ENCODE measurements at places on chromosomes 5 and 9.

- no peak for DNase-seq
Measured at GRCh38 chr9:1554081-1555035, 460.8 kb upstream of the SMARCA2 start.

DNA sequence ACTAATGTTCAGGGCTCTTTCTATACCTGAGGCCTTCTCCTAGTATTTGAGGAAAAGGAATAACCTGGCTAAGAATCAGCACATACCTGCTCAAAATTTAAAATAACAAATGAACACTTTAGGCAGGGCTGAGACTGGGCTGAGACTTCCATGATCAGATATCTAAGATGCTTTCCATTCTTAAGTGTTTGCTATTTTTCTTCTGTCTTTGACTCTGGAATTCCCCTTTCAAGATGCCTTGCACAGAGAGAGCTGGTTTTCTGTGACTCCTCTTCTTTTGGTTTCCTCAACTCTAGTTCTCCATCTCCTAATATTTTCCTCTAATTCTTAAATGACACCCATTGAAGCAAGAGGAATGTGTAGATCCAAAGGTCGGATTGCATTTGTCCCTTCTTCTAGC, 61.1 kb downstream of the DPYSL3 start:
- DNase-seq: no peak

- no peak for DNase-seq
Measured at GRCh38 chr5:54186912-54187445, 123.4 kb downstream of the ARL15 start.

GRCh38 chr9:69249337-69249736, 75.3 kb downstream of the TJP2 start:
- DNase-seq: no peak

DNA sequence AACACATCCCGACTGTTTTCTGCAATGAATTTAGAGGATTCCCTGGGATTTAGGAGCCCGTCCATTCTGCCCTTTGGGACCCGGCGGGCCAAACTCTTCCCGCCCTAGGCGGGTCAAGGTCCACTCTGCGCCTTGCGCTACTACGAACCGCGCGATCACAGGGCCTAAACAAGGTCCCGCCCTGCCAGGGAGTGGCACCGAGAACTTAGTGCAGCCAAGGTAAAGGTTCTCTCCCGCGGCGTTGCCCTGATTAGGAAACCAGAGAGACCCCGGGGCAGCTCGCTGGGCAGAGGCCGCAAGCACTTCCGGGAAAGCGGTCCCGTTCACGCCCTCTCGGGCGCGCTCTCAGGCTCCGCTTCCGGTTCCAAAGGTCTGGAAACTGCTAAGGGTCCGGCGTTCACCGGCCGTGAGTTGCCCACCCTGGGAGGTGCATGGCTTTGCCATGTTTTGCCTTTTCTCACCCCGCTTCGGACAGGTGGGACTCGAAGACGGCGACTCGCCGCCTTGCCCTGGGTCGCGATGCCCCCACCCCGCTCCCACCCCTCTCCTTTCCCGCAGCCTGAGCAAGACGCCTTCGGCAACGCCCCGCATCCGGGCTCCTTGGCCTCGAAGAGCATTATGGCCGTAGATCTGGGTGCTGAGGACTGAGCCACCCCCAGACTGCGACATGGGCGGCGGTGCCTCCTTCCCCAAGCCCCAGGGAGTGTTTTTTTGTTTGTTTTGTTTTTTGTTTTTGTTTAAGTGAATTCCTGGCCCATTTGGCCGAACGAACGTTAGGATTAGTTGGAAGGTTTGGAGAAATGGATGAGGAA, 23.4 kb downstream of the HNRNPK start:
- DNase-seq: peak; percentile 65
